Suppressor macrophage treated with lipopolysaccharide for 1 hour (primary cell): ENCODE measurements at places on chromosomes 13 and 19.

GRCh38 chr13:44011036-44011435 lies 131.3 kb downstream of the LACC1 start:
- DNase-seq: no peak

- no peak for DNase-seq
These were observed at the start of gene OR10H3 for GRCh38 chr19:15737722-15738121. Gene OR10H3 (plus strand): TSS chr19:15737985. CDS start chr19:15741393, 3,408 bp downstream.

- no peak for DNase-seq
These were observed 778.3 kb upstream of the PCDH20 start for GRCh38 chr13:62193919-62194318.

GRCh38 chr19:48965806-48966540 lies 864 bp downstream of the FTL start:
- DNase-seq: peak; percentile 88

DNA sequence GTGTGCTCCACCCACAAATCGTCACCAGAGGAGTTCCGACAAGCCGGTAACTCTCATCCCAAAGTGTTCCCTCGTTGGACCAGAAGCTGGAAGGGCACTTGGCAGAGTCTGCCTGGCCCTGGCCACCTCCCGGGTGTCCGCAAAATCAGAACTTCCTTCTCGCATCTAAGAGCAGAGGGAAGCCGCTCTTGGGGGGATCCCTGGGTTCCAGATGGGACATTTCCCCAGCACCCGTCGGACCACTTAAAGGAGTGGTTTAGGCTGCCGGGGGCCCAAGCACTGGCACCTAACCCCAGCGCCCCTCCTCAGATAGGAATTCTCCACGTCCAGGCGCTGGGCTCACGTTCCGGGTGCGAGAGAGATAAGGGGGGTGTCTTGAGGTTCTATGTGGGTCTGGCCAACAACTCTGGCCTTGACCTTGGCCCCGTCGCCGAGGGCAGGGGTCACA lies 857 bp upstream of the MAP2K7 start:
- no peak for DNase-seq

GRCh38 chr13:105353654-105354053 lies 1181.8 kb downstream of the EFNB2 start:
- DNase-seq: no peak

GRCh38 chr13:98172590-98173422 lies 4.3 kb downstream of the RNF113B start:
- DNase-seq: peak; percentile 5

GRCh38 chr13:36530050-36530789 lies 97.9 kb downstream of the CCNA1 start:
- DNase-seq: no peak
